Naive thymus-derived CD4-positive, alpha-beta T cell (primary cell): ENCODE measurements at places on chromosomes 6 and 20.

GRCh38 chr6:106502559-106502958, 126.7 kb downstream of the RTN4IP1 start:
- DNase-seq: no peak

DNA sequence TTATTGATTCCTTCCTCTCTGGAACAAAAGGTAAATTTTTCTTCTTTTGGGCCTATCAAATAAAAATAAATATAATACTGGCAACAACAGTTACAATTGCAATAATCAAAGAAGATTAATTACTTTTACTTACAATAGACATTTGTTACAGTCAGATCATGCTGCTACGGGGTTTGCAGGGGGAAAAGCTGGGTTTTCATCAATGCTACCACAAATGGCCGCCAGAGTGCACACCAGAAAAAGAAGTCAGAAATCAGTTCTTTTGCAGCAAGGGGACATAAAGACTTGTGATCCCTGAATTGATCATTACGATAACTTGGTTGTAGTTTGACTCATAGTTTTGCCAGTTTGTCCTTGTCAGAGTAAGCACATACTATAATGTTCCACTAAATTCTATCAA, 714.5 kb upstream of the EYS start:
- no peak for DNase-seq

DNA sequence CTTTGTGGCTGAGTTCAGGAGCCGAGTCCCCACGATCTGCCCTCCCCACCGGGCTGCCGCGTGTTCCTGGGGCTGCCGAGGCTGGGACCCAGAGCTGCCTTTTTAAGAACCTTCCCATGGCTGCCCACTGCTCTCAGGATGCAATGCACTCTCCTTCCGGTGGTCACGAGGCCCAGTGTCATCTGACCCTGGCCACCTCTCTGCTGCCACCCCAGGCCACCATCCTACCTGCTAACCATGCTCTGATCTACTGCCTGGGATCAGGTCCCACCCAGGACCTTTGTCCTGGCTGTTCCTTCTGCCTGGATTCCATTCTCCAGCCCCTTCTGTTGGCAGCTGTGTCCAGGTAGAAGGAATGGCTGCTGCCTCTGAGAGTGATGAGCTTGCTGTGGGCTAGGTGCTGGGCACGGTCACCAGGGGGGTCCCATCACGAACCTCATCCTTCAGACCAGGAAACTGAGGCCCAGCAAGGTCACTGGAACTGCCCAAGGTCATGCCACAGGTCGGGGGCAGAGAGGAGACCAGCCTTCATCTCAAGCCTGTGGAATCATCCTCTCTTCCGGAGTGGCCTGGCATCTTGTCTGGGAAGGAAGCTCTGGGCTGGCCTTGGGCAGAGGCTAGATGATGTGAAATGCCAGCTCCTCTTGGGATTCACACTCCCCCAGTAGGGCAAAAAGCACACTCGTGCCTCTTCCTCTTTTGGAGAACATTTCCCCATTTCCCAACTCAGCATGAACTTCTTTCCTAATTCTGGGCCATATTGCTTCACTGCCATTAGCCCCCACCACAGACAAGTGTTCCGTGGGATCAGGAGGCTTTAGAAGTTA, 20.5 kb downstream of the PCK1 start:
- DNase-seq: no peak

DNA sequence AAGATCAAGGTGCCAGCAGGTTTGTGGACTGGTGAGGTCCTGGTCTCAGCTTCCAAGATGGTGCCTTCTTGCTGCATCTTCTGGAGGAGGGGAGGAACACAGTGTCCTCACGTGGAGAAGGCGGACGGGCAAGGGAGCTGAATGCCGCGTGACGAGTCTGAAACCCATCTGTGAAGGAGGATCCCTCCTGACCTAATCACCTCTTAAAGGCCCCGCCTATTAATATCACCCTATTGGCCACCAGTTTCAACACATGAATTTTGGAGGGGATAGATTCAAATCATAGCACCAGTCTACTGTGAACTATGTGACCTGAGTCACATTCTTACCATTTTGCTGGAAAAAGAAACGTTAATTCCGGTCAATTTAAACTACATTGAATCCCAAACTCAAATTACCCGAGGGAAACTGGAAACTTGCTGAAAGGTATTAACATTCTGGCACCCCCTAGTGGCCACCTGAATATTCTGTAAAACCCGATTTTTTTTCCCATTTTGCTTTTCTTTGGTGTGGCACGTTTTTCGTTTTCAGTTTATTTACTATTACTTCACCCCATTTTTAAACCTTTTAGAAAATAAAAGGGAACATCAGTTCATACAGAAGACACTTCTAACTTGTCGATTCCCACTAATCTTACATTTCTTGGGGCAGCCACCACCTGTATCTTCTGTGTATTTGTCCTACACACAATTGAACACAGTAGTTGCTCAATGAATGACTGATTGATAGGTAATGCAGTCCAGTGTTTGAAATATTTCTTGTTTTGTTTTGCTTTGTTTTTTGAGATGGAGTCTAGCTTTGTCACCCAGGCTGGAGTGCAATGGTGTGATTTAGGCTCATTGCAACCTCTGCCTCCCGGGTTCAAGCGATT, 17.9 kb upstream of the CCDC170 start:
- DNase-seq: peak; percentile 54

GRCh38 chr6:168469926-168470325, 28.9 kb downstream of the SMOC2 start:
- DNase-seq: no peak
